ENCODE measurements at places on chromosomes 3 and 15. TPM values are rescaled to one million over a fixed set of nuclear protein-coding genes. Genes with fewer than 3 reads are reported as not detected.

KLHL40 gene
- total RNA-seq = not detected

LDHAL6B gene
- not detected for total RNA-seq

P3H2 gene
- 46.9 TPM for total RNA-seq

CHL1 gene
- not detected for total RNA-seq

RARRES1 gene
- 3.2 TPM for total RNA-seq

NRROS gene
- total RNA-seq = not detected

ALAS1 gene
- total RNA-seq = 51.4 TPM

CYP8B1 gene
- total RNA-seq = not detected

MEGF11 gene
- total RNA-seq = 0.16 TPM

PCLAF gene
- 2.5 TPM for total RNA-seq

UACA gene
- total RNA-seq = 200 TPM

CD80 gene
- total RNA-seq = not detected

CEMIP gene
- 3.6 TPM for total RNA-seq

SOX2 gene
- total RNA-seq = 5.2 TPM

All from astrocyte (in vitro differentiated cells and primary cell).